Colonic mucosa (tissue), 4 donors: ENCODE measurements at places on chromosomes 12 and 14. TPM values are rescaled to one million over a fixed set of nuclear protein-coding genes. Genes with fewer than 3 reads are reported as not detected.

Gene FMNL3
- 3.0 TPM for total RNA-seq

Gene OLR1
- total RNA-seq = 0.20 TPM

Gene LRP6
- total RNA-seq = 26.2 TPM

Gene CABP1
- 0.77 TPM for total RNA-seq

Gene OASL
- 7.0 TPM for total RNA-seq

Gene ACOT4
- total RNA-seq = 2.9 TPM

Gene LRP1
- total RNA-seq = 107 TPM

Gene TAS2R20
- 1.0 TPM for total RNA-seq

Gene MYO1H
- total RNA-seq = not detected

Gene C12orf54
- total RNA-seq = not detected

Gene PPP1R1A
- total RNA-seq = 5.2 TPM

Gene ART4
- total RNA-seq = 0.49 TPM

Gene CPNE8
- total RNA-seq = 11.7 TPM

Gene GALNT16
- total RNA-seq = 0.22 TPM

Gene ERP27
- 0.52 TPM for total RNA-seq

Gene DLK1
- total RNA-seq = 2.2 TPM

Gene RBM23
- 67.7 TPM for total RNA-seq

Gene KRT6C
- total RNA-seq = not detected

Gene CCDC197
- not detected for total RNA-seq

Gene ANKS1B
- 3.3 TPM for total RNA-seq

Gene PELI2
- 9.8 TPM for total RNA-seq

Gene CCDC184
- 0.53 TPM for total RNA-seq

Gene APOF
- total RNA-seq = not detected

Gene AQP5
- not detected for total RNA-seq

Gene INSM2
- not detected for total RNA-seq

Gene PMCH
- not detected for total RNA-seq

Gene PRPH
- total RNA-seq = 3.9 TPM

Gene CREBL2
- 18.6 TPM for total RNA-seq

Gene KRT78
- not detected for total RNA-seq
